Activated CD4-positive, alpha-beta memory T cell treated with anti-CD3 and anti-CD28 coated beads, Interleukin-2, amount 10 ng/mL, durations not matched to agents 7 days and 5 days (primary cell): ENCODE measurements at places on chromosomes 5 and 9. TPM values are rescaled to one million over a fixed set of nuclear protein-coding genes. Genes with fewer than 3 reads are reported as not detected.

Gene TRPM3
- total RNA-seq, result not detected

GRCh38 chr5:143186623-143187022, 216.9 kb downstream of the NR3C1 start:
- no peak overlapping the region for H3K4me3 ChIP-seq
- no peak overlapping the region for H3K27ac ChIP-seq
- H3K27me3 ChIP-seq, result no peaks in the 10 kb centered on the region
- H3K4me1 ChIP-seq, result peaks cover 54% of the 10 kb centered on the region
- DNase-seq, result no peak
- peaks cover 3% of the 10 kb centered on the region for H3K36me3 ChIP-seq

Gene SMIM32
- not detected for total RNA-seq

Gene DIRAS2
- total RNA-seq, result not detected

Gene ATG12
- total RNA-seq, result 49.0 TPM

DNA sequence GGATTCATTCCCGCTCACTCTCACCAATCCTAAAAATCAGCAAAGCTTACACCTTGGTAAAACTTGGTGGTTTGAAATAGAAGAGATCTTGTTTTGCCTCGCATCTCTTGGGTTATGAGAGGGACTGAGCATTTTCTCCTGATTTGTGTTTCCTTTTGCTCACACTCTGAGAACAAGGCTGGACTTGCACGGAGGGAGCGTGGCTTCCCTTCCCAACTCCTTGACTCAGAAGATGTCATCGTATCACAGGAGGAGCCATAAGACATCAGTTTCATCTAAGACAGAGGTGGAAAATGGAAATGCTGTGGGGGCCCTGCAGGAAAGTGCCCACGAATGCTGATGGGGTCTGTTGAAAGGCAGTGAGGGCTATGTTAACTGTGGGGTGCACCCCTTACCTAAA, 37.4 kb downstream of the CTSL start:
- H3K36me3 ChIP-seq, result no peaks in the 10 kb centered on the region
- no peak overlapping the region for H3K4me3 ChIP-seq
- DNase-seq, result no peak
- no peak overlapping the region for H3K27ac ChIP-seq

Gene RASEF
- total RNA-seq, result not detected

Gene PCDHB2
- 0.20 TPM for total RNA-seq

Gene MRPS30
- 37.9 TPM for total RNA-seq

GRCh38 chr5:39709032-39709431, 284.3 kb upstream of the DAB2 start:
- H3K27ac ChIP-seq, result no peak overlapping the region
- peaks cover 8% of the 10 kb centered on the region for H3K27me3 ChIP-seq
- no peak overlapping the region for H3K4me3 ChIP-seq
- H3K4me1 ChIP-seq, result no peaks in the 10 kb centered on the region

GRCh38 chr5:168174376-168174775, 117.1 kb upstream of the WWC1 start:
- no peaks in the 10 kb centered on the region for H3K36me3 ChIP-seq
- H3K4me3 ChIP-seq, result no peak overlapping the region
- no peak overlapping the region for H3K27ac ChIP-seq
- H3K4me1 ChIP-seq, result no peaks in the 10 kb centered on the region

Gene PCDHGB5
- not detected for total RNA-seq

Gene PHF24
- total RNA-seq, result not detected

GRCh38 chr9:127075624-127076372, 46.6 kb downstream of the ANGPTL2 start:
- no peak for DNase-seq
- H3K36me3 ChIP-seq, result no peaks in the 10 kb centered on the region
- H3K4me1 ChIP-seq, result peaks cover 11% of the 10 kb centered on the region
- no peak overlapping the region for H3K4me3 ChIP-seq
- no peak overlapping the region for H3K27ac ChIP-seq
- peaks cover 10% of the 10 kb centered on the region for H3K27me3 ChIP-seq

DNA sequence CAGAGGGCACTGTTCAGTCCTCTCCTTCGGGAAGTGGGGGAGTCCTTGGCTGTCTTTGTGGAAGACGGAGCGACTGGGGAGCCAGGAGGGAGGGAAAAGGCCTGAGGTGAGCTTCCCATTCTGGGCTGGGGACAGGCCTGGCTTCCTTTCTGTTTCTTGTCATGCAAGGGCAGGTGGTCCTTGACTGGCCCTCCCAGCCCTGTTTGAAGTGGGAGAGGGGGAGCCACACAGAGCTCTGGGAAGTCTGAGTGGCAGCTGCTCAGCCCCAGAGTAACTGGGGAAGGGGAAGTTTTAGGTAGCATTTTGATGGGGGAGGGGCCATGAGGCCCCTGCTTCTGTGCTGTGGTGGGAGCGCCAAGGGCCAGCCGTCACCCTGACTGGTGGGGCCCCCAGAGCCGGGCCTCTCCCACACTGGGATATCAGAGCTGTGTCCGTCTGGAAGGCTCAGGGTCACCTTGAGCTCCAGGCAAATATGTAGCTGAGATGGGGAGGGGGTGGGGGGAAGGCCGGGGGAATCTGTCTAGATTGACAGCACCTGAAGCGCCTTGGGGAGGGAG, 6.5 kb downstream of the UNC5A start:
- peaks cover 65% of the 10 kb centered on the region for H3K27me3 ChIP-seq
- H3K27ac ChIP-seq, result no peak overlapping the region
- no peak overlapping the region for H3K4me3 ChIP-seq
- no peak for DNase-seq
- H3K4me1 ChIP-seq, result peaks cover 13% of the 10 kb centered on the region

GRCh38 chr9:2242831-2243330, 227.7 kb downstream of the SMARCA2 start:
- H3K4me3 ChIP-seq, result peak overlapping the region; percentile 18
- DNase-seq, result no peak
- H3K27ac ChIP-seq, result no peak overlapping the region

Gene F2RL1
- total RNA-seq, result 0.78 TPM

Gene YTHDC2
- total RNA-seq, result 31.0 TPM

Gene PROP1
- total RNA-seq, result not detected
